Neuronal stem cell (in vitro differentiated cells): ENCODE measurements at places on chromosomes 5 and 9.
A peak's percentile ranks its signal among the peaks of the same experiment; 100 is the strongest.

DNA sequence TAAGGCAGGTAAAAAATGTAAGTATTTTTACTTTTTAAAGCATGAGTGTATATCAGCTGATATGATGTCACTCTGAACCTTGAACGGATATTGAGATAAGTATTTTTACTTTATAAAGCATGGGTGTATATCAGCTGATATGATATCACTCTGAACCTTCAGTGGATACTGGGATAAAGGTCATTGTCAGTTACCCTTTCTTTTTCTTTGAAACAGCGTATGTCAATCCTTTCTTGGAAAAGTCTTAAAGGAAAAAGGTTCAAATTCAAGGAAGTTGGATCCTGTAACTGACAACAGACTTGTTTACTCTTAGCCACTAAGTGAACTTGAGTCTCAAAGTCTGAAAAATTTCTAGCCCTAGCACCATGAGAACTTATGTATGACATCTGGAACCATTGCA, 61.7 kb upstream of the IFNK start:
- peaks cover 6% of the 10 kb centered on the region for H3K4me1 ChIP-seq
- no peak for DNase-seq
- H3K27ac ChIP-seq: no peak overlapping the region
- H3K36me3 ChIP-seq: no peaks in the 10 kb centered on the region
- no peaks in the 10 kb centered on the region for H3K27me3 ChIP-seq

DNA sequence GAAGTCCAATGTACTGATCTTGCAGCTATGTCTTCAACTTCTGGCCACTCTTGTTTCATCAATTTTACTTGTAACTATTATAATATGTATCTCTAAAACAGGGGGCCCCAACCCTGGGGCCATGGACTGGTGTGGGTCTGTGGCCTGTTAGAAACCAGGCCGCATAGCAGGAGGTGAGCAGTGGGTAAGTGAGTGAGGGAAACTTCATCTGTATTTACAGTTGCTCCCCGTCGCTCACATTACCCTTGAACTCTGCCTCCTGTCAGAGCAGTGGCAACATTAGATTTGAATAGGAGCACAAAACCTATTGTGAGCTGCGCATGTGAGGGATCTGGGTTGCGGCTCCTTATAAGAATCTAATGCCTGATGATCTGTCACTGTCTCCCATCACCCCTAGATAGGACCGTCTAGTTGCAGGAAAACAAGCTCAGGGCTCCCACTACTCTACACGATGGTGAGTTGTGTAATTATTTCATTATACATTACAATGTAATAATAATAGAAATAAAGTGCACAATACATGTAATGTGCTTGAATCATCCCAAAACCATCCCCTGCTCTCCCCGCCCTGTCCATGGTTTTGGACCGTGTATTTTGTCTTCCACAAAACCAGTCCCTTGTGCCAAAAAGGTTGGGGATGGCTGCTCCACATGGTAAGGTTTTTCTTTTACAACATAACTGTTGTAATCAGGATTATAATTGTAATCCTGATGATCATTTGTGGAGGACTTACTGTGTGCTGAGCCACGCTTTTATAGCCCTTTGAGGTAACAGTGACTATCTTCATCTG, 26.9 kb upstream of the SH3PXD2B start:
- DNase-seq: no peak
- H3K27ac ChIP-seq: no peak overlapping the region
- H3K4me1 ChIP-seq: peaks cover 2% of the 10 kb centered on the region

DNA sequence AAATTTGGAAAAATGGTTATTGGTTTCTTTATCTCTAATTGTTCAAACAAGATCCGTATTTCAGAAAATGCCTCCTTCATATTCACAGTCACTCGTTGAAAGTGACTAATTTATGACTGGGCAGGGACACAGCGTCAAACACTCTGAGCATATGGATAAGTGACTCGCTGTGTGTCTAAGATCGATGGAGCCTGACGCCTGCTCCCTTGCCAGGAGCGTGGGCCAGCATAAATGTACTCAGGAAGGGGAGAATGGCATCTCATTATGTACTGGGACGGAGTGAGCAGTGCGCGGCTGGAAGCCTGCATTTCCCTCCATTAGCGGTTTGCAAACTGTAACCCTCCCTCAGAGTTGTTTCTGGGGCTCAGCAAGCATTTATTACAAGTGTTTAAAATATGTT, 79.8 kb upstream of the CAST start:
- no peaks in the 10 kb centered on the region for H3K27me3 ChIP-seq
- DNase-seq: no peak

DNA sequence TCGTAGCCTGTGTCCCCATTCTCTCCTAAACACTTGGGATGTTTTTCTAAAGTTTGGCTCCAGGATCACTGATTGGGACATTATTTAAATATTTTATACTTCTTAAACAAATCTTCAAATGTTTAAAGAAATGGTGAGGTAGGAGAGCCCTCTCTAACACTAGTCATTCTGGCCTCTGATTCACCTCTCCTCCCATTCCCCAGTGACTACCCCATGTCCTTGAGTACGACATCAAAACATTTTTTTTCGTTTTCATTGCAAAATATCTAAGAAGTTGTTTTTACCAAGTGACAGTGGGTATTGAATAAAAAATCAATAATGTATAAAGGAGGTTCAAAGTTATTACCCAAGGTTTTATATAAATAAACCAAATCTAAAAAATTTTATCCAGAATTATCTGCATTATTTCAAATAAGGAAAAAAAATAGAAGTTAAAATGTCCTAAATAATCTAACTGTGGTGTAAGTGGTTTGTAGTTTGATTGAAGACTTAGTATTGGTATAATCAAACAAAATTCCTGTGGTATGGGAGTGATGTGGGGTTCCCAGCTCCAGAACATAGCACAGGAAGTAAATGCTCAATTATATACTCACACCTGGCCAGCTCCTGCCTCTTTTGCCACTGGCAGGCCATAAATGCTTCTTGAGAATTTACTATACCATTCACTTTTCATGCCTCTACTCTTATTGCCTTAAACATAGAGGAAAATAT, 51.1 kb downstream of the MAST4 start:
- DNase-seq: no peak
- H3K4me1 ChIP-seq: no peaks in the 10 kb centered on the region
- H3K36me3 ChIP-seq: no peaks in the 10 kb centered on the region
- no peaks in the 10 kb centered on the region for H3K27me3 ChIP-seq
- no peak overlapping the region for H3K4me3 ChIP-seq

- no peaks in the 10 kb centered on the region for H3K36me3 ChIP-seq
- no peak overlapping the region for H3K4me3 ChIP-seq
- no peak for DNase-seq
- H3K27ac ChIP-seq: no peak overlapping the region
- peaks cover 16% of the 10 kb centered on the region for H3K4me1 ChIP-seq
- no peaks in the 10 kb centered on the region for H3K27me3 ChIP-seq
Measured at GRCh38 chr5:137269274-137269673, 229.9 kb downstream of the SPOCK1 start.

DNA sequence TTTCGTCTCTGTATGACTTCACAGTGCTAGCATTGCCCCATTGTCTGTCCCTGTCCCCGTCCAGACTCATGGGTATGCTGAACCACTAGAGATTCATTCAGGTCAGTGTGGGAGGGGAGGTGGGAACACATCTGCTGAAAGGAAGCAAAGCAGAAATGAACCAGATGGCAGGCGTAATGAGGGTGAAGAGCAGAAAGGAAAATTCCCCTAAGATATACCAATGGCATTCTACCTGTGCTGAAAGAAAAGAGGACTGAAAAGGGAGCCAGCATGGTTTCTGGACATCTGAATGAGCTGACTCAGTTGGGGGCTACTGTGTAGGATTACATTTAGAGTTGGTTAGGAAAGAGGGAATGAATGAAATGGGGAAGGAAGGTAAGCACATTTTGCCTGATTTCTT, 678.7 kb downstream of the MAT2B start:
- no peak overlapping the region for H3K4me3 ChIP-seq
- peak; percentile 41 for DNase-seq
- no peaks in the 10 kb centered on the region for H3K36me3 ChIP-seq
- peak overlapping the region; percentile 53 for H3K27ac ChIP-seq
- no peaks in the 10 kb centered on the region for H3K27me3 ChIP-seq

DNA sequence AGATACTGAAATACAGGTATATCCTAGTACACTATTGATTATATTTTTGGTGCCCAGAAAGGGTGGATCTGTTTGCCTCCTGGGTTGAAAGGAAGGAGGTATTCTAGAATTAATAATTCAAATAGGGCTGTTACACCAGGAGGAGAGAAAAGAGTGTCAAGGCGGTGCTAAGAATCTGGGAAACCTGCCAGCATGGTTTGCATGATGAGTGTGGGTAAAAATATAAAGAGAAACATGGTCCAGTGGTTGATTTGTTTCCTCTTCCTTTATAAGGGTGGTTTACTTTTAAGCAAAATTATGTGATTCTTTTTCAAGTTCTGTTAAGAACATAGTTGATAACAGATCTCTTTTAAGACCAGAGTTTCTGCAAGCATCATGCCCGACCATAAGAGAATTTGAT, 69.4 kb upstream of the NFIB start:
- no peaks in the 10 kb centered on the region for H3K4me1 ChIP-seq
- H3K36me3 ChIP-seq: no peaks in the 10 kb centered on the region
- no peak overlapping the region for H3K27ac ChIP-seq
- H3K4me3 ChIP-seq: no peak overlapping the region
- no peak for DNase-seq
- no peaks in the 10 kb centered on the region for H3K27me3 ChIP-seq
